Hematopoietic multipotent progenitor cell (in vitro differentiated cells): ENCODE measurements at places on chromosomes 7 and 10.

DNA sequence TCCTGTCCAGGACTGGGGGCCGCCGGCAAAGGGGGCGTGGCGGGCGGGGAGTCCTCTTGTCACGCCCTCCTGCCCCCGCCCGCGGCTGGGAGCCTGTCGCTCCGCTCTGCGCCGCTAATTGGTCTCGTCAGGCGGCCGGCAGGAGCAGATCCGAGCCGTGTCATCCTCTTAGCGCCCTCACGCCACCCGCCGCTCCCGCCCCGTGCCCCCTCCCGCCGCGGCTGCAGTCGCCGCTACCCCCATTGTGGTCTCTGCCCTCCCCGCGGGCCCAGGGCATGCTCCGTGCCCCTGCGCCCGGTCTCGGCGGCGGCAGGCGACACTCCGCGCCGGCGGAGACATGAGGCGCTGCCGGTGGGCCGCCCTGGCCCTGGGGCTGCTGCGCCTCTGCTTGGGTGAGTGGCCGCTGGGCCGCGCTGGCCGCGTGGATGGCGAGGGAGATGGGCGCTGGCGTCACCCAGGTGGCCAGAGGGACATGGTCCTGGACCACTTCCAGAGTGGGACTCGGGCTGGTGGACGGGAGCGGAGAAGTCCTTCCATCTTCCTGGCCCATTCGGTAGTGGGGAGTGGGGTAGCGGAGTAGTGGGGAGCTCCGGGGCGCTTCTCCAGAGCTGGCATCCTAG is at the start of gene CDHR1:
Gene CDHR1 (plus strand): TSS at position 114 of the 620 bp plus-strand sequence. CDS start 224 bp downstream, at position 338.
- peak; percentile 39 for DNase-seq

DNA sequence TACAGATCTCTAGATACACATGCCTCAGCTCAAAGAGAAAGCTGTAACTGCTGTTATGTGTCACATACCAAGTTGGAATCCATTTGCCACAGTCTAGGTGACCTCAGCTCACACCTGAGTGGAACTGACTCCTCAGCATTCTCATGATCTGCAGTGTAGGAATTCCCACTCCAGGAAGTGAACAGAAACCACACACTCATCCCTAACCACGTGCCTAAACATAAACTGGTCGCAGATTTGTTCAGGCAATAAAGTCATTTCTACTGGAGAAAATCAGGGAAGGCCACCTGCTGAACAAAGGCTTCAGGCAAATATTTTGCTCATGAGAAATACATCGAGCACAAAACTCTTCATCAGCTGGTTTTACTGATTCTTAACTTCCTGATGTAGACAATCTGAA is 23.0 kb upstream of the ZMYND11 start:
- no peak for DNase-seq

- peak; percentile 62 for DNase-seq
Measured at GRCh38 chr7:43649755-43650274, 66.9 kb downstream of the STK17A start.

- DNase-seq = no peak
Measured at GRCh38 chr7:132152131-132152889, 424.0 kb downstream of the PLXNA4 start.
